Fibroblast of skin of right biceps (primary cell): ENCODE measurements at places on chromosomes 3 and 15.

DNA sequence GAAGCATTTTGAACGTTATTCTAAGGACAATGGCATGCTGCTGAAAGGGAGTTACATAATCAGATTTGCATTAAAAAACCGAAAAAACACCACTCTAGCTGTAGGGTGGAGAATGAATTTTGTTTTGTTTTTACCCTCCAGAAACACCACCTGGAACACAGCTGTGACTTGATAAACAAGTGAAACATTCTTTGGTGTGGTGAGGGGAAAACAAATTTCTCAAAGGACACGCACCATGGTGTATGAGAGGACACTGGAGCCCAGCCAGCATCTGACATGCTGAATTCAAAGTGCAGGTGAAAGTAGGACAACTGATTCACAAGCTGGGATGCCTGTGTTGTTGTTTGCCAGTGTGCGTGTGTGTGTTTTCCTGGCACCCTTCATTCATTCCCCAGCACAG, 554.5 kb upstream of the TBL1XR1 start:
- no peak for DNase-seq

- peak; percentile 51 for DNase-seq
Observed at GRCh38 chr15:61195116-61196002, 33.7 kb downstream of the RORA start.

DNA sequence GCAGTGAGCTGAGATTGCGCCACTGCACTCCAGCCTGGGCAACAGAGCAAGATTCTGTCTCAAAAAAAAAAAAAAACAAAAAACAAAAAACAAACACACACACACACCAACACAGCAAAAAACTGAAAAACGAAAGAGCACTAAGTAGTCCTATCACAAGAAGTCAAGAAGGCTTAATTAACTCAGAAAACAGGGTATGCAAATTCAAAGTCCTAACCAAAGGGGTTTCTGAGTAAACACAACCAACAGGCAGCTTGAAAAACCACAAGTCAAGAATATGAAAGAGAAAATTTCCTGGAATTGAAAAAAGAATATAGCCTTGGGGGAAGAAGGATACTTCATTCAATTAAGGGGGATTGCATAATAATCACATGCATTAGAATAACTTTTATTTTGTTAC, 37.7 kb upstream of the PARP14 start:
- DNase-seq: no peak

- DNase-seq: no peak
Observed at GRCh38 chr3:66492071-66492470, 8.8 kb downstream of the LRIG1 start.

GRCh38 chr3:121855555-121855954, 20.5 kb downstream of the EAF2 start:
- no peak for DNase-seq

GRCh38 chr3:48684480-48685143, 1.1 kb downstream of the NCKIPSD start:
- DNase-seq: no peak

DNA sequence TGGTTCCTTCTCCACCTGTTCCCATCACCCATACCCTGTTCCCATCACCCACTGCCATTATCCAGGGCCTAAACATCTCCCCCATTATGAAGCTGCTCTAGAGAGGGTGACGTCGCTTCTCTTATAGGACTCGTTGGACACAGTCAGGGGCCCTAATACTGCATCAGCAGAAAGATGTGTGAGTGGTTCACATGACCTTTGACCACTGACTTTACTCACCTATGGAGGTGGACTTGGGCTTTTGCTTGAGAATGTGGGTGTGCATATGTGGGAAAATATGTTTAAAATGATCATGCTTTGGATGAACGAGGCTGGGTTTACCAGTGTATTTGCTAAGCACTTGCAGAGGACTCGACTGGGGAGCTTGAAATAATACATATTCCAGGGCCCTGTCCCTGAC, 26.8 kb downstream of the RBP2 start:
- no peak for DNase-seq

DNA sequence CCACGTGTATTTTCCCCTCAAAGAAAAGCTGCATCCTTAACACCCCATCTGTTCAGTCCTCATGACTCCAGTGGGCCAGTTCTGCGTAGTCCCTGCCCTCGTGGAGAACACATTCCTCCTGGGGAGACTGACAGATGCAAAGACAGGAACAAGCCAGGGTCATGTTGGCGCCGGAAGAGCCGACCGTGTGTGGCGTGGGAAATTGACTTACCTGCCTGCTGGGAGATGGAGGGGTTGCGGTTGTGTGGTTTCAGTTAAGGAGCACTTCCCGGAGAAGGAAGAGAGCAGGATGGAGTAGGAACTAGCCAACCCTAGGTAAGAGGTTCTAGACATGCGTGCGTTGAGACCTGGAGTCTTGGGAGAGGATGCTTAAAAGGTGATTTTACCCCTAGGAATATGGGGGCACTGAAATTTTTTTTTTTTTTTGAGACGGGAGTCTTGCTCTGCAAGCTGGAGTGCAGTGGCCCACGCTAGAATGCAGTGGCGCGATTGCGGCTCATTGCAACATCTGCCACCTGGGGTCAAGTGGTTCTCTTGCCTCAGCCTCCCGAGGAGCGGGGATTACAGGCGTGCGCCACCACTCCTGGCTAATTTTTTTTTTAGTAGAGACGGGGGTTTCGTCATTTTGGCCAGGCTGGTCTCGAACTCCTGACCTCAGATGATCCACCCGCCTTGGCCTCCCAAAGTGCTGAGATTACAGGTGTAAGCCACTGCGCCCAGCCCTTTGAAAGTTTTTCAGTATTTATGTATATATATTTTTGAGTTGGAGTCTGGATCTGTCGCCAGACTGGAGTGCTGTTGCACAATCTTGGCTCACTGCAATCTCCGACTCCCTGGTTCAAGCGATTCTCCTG, 1.4 kb downstream of the VHL start:
- DNase-seq: no peak

DNA sequence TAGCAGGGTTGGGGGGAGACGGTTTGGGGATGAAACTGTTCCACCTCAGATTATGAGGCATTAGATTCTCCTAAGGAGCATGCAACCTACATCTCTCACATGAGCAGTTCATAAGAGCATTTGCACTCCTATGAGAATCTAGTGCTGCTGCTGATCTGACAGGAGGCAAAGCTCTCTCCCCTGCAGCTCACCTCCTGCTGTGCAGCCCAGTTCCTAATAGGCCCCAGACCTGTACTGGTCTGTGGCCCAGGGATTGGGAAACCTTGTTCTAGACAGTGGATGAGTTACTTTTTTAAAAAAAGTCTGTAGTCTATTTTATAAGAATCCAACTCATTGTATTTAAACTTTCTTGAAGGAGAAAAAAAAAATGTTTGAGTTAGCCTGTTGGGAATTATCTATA, 100.0 kb downstream of the HHLA2 start:
- no peak for DNase-seq

- DNase-seq: no peak
Observed at GRCh38 chr3:134606033-134607025, 44.5 kb downstream of the KY start.

DNA sequence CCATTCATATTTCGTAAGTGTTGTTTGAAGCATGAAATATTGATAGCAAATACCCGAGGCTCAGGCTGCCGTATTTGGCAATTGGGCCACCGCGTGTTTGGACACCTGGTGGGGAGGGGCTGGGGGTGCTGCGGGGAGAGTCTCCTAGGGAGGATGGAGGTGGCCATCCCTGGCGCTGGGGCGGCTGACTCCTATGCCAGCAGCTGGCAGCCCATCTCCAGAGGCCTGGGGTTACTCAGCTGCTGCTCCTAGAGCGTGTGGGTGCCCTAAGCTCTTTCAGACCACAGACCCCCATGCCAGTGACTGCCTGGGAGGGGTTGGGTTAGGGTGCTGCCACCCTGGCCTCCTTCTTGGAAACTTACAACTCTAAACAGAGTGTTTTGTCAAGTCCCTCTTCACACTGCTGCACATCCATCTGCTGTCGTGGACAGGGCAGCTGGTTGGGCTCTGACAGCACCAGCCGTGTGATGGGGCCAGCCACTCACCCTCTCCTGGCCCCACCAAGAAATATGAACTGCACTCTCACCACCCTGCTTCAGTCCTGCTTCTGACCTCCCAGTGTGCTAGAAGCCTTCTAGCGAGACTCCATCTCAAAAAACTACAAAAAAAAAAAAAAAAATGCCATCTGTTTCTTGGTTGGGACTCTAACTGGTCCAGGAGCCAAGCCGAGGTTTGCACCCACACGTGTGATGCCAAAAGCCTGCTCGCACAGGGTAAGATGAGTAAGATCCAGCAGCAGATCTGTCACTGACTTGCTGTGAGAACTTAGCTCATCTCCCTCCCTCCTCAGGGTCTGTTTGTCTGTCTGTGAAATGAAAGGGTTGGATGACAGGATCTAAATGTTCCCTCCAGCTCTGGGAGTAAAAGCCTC, 156.2 kb downstream of the MEGF11 start:
- DNase-seq: no peak

- DNase-seq: peak; percentile 97
Observed at GRCh38 chr15:52143873-52144272, 31.3 kb upstream of the BCL2L10 start.

DNA sequence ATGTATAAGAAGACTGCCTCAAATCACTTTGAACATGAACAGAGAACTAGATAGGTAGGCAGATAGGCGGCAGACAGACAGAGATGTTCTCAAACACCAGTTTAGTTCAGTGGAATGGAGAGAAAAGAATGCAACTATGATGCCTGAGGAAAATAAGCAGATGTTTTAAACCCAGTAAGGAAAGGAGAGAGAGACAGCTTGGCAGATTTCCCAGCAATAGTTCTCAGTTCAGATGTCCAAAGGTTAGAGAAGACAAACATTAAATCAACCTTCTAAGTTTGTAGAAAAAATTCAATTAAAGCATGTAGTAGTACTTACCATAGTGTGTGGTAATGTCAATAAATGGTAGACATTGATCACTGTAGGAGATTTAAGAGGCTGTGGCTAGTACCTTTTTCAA, 209.6 kb upstream of the PFN2 start:
- peak; percentile 79 for DNase-seq

DNA sequence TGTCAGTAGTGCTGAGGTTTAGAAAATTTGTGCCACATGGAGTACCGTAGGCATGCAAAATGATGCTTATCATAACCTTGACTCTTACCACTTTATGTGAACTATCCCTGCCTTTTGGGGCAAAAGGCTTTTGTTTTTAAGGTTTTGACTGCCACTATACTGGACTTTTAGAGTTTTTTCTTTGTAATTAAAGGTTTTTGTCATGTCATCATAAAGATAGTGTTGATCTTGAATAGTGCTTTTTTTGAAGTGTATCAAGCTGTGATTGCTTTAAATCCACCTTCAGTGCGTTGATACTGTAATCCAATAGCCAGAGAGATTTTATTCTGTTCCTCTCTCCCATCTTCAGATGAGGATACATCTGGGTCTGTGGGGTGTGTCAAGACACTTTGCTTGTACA, 172.9 kb downstream of the ITPR1 start:
- DNase-seq: no peak

DNA sequence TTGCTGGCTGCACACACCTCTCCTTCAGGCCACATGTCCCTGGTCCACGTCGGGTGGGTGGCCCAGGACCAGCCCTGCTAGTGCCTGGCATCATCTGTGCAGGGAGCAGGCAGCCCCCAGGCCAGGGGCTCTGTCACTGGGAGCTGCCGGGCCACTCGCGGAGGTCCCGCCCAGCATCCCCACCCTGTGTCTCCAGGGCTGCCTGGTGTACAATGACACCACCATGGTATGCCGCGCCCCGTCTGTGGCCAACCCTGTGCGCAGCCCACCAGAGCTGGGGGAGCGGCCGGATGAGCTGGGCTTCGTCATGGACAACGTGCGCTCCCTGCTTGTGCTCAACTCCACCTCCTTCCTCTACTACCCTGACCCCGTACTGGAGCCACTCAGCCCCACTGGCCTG, 34.3 kb downstream of the PLXNA1 start:
- no peak for DNase-seq

DNA sequence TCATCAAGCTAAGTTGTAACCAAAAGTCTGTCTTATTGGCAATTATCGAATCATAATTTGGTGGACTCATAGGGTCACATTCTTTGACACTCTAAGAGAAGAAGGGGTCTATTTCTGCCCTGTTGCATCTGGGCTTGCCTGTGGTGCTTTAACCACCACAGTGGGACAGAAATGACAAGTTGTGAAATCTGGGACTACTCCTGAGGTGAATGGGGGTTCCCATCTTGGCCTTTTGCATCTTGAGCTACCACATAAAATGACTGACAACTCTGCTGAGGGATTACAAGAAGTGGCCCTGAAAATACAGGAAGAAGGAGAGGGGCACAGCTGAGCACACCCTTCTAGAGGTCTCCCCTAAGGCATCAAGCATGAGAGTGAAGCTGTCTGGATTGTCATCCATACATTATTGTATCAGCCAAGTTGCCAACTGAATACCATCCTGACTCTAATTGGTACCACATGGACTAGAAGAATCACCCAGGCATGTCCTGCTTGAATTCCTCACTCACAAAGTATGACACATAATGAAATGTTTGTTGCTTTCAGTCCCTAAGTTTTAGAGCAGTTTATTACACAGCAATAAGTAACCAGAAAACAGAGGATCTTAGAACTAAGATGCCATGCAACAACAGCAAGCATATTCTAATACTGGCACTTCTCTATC, 306.5 kb downstream of the ROBO1 start:
- DNase-seq: peak; percentile 40

DNA sequence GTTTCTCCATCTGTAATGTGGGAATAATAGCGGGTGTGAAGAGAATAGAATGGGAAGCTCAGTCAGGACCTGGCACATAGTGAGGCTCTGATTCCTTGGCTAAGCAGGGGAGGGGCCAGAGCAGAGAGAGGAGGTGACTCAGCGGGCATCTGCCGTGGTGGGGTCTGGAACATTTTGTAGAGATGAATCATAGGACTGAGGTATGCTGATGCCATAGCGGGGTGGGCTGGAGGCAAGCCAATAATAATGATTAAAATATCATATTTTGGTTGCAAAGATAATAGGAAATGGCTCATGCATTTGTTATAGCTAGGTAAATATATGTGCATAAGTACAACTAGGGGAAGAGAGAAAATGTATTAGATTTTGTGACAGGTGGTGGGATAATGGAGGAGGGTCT, 11.2 kb downstream of the TGM4 start:
- DNase-seq: peak; percentile 97

- peak; percentile 82 for DNase-seq
Observed at GRCh38 chr15:71066983-71067382, 48.3 kb upstream of the THSD4 start.

- DNase-seq: peak; percentile 46
Observed at GRCh38 chr3:130759692-130760338, 13.2 kb upstream of the PIK3R4 start.

DNA sequence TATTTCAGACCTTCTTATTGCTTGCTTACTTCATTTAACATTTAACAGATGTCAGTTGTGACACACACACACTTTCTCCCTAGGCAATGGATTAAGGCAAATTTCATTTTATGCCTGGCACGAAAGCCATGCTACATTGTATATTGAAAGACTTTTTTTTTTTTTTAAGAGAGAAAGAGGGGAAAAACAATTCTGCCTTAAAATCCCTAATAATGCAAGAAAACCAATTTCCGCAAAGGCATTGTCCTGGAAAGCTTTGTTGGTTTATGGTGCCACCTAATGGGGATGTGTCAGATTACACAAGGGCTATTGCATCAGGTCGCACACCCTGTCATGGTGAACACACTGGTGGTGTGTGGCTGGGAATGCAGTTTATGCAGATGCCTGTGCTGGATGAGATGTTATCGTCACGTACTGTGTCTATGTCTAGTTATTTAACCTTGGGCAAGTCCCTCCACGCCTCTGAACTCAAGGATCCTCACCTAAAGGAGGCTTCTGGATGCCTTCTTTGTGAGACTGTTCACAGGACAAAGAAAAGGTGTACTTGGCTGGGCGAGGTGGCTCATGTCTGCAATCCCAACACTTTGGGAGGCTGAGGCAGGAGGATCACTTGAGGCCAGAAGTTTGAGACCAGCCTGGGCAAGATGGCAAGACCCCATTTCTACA, 37.3 kb upstream of the RFTN1 start:
- DNase-seq: peak; percentile 89

GRCh38 chr3:107001635-107002034, 375.6 kb upstream of the CCDC54 start:
- peak; percentile 18 for DNase-seq
